ENCODE measurements at places on chromosomes 4 and X. TPM values are rescaled to one million over a fixed set of nuclear protein-coding genes. Genes with fewer than 3 reads are reported as not detected.

DNA sequence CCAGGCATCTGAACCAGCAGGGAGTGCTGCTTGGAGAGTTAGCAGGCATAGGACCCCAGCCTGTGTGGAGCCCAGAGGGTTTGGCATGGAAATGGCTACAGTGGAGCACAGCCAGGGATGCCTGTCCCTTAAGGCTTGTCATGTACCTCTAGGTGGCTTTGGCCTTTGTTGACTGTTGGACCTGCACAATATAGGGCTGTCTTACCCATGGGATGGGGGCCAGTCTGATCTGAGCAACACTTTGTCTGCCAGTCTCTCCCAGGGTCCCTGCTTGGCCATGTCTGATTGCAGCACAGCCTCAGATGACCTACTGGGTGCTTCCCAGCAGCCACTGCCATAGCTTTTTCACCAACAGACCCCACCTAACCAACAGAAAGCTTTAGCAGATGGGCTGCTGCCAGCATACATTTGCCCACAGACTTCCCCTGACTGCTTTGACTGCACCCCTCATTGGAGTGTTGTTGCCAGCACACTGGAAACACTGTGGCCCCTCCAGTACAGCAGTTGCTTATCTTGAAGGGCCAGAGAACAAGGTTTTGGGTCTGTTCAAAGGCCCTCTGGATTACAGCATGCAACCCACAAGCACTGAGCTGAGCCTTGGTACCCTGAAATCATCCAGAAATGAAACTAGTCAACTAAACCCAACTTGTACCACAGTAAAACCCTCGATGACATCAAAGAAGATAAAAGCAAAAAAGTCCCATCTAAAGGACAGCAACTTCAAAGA lies 22.1 kb downstream of the ANAPC10 start:
- no peak for DNase-seq

OTUD6A gene
- not detected for polyA plus RNA-seq

GRCh38 chr4:71270901-71271300 lies 67.9 kb upstream of the SLC4A4 start:
- peak; percentile 1 for DNase-seq

COL4A5 gene
- 0.11 TPM for polyA plus RNA-seq

DNA sequence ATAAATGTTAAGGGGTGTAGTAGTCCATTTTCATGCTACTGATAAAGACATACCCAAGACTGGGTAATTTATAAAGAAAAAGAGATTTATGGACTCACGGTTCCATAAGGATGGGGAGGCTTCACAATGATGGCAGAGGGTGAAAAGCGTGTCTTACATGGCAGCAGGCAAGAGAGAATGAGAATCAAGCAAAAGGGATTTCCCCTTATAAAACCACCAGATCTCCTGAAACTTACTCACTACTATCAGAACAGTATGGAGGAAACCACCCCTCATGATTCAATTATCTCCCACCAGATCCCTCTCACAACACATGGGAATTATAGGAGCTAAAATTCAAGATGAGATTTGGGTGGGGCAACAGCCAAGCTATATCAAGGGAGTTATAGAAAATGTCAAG lies 329.2 kb downstream of the DTHD1 start:
- no peak for DNase-seq
